ENCODE measurements at places on chromosomes 7 and 10. TPM values are rescaled to one million over a fixed set of nuclear protein-coding genes. Genes with fewer than 3 reads are reported as not detected.

Gene C10orf105
- 0.16 TPM for polyA plus RNA-seq

Gene STOX1
- polyA plus RNA-seq, result 2.1 TPM

DNA sequence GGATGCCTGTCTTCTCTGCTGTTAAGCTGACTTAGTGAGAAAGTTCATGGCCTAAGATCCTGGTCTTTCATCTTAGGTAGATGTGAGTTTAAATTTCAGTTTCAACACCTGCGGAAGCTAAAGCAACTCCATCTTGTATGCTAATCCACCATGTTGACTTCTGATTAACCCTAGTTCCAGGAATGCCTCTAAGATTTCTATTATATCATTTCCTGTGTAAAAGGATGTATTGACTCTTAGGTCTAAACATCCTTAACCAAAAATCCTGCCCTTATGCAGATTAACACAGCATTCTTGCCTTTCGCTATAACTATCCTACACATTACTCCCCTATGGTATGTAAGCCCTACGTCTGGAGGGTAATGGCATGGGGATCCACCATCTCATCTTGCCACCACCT is 94.4 kb upstream of the CCDC6 start:
- no peak for DNase-seq

- DNase-seq, result no peak
Observed at GRCh38 chr7:1160670-1161021, 650 bp upstream of the ZFAND2A start.

- DNase-seq, result no peak
Observed at GRCh38 chr10:121851786-121852185, 76.0 kb downstream of the ATE1 start.

DNA sequence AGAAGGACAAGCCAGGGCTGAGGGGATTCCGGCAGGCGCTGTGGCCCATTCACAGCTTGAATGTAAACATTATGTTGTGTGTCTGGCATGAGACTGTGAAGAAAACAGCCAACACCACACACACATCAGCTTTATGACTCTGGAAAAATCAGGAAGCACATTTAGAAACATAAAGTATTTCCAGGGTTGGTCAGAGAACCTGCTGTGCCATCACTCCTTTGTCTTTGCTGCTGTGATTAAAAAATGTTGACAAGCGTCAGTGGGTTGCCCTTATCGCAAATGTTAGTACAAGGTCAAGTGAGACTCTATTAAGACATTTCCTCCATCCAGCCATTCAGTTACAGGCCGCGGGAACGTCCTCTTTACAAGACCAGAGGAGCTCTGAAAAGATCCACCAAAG is 95.4 kb downstream of the TAX1BP1 start:
- no peak for DNase-seq

GRCh38 chr7:69577221-69577620 is 21.1 kb upstream of the AUTS2 start:
- no peak for DNase-seq

GRCh38 chr10:49748006-49748405 is 14.1 kb downstream of the OGDHL start:
- no peak for DNase-seq

All from muscle of back (tissue), 13 donors.